ENCODE measurements at places on chromosomes 6 and 20. TPM values are rescaled to one million over a fixed set of nuclear protein-coding genes. Genes with fewer than 3 reads are reported as not detected.

DNA sequence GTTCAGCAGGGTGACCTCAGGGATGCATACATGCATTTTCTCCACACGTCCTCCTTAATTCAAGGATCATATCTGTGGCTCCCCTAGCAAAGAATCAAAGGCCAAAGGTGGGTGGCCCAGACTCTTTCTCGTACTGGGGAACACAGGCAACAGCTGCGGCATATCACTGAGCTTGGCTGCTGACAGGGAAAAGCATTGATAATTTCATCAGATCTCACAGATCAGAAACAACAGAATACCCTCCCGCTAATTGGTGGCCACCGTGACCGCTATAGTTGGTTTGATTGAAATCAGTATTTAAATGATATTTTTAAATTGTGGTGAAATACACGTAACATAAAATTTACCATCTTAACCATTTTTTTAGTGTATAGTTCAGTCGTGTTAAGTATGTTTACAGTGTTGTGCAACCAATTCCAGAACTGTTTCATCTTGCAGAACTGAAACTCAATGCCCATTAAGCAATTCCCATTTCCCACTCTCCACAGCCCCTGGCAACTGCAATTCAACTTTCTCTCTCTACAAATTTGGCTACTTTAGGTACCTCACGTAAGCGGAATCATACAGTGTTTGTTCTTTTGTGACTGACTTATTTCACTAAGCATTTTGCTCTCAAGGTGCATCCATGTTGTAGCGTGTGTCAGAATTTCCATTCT is 74.7 kb upstream of the TMEM170B start:
- DNase-seq: no peak

DNA sequence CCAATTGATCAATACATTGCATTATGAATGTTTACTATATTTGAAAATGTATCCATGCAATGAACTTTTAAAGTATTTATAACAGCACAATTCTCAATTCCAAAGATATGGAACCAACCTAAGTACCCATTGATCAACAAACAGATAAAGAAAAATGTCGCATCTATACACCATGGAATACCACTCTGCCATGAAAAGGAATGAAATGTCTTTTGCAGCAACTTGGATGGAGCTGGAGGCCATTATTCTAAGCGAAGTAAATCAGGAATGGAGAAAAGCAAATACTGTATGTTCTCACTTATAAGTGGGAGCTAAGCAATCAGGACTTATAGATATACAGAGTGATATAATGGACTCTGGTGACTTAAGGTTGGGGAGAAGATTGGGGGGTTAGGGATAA is 22.9 kb downstream of the SRPK1 start:
- no peak for DNase-seq

GRCh38 chr6:125773387-125774341 is 17.1 kb upstream of the NCOA7 start:
- DNase-seq: no peak

DNA sequence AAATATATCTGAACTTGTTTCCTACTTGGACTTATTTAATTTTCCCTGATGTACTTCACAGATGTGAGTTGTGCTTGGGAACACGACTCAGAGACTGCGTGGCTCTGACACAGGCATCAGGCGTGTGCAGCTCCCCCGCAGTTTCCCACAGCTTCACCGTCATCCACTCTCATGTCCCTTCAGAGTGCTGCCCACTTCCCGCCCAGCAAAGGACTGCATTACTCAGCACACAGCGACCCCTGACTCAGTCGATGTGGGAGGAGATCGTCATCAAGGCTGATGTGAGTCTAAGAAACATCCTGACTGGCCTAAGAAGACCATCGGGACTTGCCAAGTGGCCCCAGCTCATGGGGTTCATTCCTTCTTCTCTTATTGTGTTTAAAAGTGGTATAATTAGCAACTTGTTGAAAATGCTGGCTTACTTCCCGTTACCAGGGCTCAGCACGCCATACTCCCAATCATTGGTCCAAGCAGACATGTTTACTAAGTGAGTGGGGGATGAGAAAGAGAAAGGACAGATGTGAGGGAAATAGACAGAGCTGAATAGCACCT is 539.4 kb upstream of the JARID2 start:
- peak; percentile 49 for DNase-seq

The APOBEC2 gene
- 0.57 TPM for total RNA-seq

GRCh38 chr6:25411316-25411950 is 132.3 kb downstream of the CARMIL1 start:
- DNase-seq: no peak

- no peak for DNase-seq
Observed at GRCh38 chr6:113829696-113830045, 27.5 kb upstream of the MARCKS start.

DNA sequence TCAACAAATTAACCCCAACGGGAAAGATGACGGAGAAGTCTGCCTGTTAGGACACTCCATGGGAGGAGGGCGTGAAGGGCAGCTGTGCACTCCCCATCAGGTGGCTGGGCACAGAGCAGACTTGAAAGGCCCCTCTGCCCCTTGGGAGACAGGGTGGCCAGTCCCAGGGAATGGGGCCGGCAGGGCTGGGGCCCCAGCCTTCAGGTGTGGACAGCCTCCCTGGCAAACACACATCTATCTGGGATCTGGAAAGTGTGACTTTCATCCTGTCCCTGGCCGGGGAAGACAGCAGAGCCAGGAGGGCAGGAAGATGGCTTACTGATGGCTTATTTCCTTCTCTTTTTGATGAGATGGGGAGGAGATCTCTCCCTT is 4.5 kb upstream of the FRMD1 start:
- DNase-seq: no peak

- no peak for DNase-seq
Observed at GRCh38 chr6:135537741-135538301, 40.3 kb upstream of the AHI1 start.

DNA sequence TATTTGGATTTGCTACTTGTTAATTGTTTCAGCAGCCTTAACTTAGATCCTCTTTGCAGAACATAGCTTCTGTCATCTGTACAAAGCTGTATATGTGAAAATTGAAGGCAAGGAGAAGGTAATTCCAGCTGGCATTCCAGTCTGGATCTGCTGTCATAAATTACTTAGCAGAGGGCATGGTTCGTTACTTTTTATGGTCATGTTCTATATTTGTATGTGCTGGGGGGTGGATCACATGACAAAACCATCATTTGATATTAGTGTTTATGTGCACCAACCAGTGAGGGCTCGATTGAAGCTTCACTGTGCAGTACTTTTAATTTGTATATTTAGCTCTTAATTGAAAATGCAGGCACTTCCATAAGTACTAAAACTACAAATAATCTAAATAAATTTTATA is 80.2 kb downstream of the CAP2 start:
- DNase-seq: no peak

- no peak for DNase-seq
Observed at GRCh38 chr20:62588458-62589149, 53.7 kb upstream of the SLCO4A1 start.

The NEU1 gene
- total RNA-seq: 29.2 TPM

- no peak for DNase-seq
Observed at GRCh38 chr6:44458551-44458950, 71.0 kb downstream of the CDC5L start.

DNA sequence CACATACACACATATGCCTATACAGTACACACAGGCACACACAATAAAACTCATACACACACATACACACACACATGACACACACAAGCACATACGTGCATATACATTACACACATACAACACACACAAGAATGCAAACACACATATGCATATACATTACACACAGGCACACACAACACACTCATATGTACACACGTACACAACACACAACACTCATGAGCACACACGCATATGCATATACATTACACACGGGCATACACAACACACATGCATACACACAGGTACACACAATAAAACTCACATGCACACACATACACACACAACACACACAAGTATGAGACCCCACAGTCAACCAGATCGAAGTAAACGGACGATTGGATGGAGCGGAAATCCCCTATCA is 238.2 kb downstream of the ERMARD start:
- no peak for DNase-seq

DNA sequence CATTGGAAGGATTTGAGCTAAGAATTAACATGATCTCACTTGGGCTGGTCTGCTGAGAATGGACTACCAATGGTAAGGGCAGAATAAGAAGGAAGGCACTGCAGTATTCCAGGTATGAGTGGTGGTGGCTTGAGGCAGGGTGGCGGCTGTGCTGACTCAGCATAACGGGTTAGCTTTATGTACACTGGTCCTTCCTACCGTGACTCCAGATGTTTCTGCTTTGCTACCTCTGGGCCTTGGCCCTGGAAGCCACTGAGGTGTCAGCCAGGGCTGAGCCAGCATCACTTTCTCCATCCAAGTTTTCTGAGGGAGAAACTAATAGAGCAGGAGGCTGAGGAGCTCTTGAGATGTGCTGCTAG is 12.9 kb upstream of the BTN3A3 start:
- DNase-seq: no peak

The GHRH gene
- not detected for total RNA-seq

The SLC17A3 gene
- total RNA-seq: not detected

The MYH7B gene
- total RNA-seq: 1.4 TPM
